ENCODE measurements at places on chromosomes 12 and 14.

DNA sequence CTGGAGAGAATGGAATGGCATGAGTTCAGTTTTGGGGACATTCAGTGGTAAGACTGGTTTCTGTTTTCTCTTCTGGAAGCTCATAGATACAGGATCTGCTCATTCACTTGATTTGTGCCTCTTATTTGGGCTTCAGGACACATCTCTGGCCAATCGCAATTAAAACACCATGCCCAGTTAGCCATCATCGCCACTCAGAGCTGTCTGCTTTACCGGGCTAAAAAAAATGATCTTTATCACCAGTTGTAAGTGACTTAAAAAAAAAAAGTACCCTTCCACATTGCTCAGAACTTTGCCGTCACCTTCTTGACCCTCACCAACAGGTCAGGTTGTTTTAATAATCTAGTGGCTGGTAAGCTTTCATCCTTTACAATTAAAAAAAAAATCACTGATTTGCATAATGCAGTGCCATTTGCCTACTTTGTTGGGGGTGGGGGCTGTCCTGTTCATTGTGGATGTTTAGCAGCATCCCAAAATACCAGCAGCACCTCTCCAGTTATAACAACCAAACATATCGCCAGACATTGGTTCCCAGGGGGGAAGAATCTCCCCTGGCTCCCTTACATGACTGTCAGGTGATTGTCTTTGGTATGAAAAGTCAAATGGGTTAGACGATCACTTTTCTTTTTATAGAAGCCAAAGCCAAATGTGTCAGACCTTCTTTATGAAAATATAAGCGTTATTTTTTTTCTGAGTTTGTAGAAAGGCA is 150.1 kb downstream of the PRKCH start:
- DNase-seq = no peak

GRCh38 chr14:66442953-66443571 is 43.1 kb upstream of the CCDC196 start:
- DNase-seq = no peak

DNA sequence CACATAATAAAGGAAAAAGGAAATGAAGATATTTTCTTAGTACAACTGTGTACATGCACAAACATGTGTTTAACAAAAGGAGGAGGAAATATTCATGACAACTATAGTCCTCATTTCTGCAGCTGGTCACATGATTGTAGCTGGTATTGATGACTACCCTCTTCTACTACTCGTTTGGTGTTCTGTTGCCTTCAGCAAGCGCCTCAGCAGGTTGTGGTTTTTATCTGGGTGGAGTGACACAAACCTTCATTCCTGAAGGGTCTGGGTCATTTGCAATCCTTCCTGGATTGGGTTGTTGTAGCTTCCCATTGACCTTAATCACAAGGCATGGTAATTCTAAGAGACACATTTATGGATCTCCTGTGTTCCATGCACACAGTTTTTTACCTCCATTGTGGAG is 1009.9 kb upstream of the USP15 start:
- DNase-seq = no peak

- no peak for DNase-seq
These were observed 3.4 kb downstream of the PNMA1 start for GRCh38 chr14:73710737-73711136.

DNA sequence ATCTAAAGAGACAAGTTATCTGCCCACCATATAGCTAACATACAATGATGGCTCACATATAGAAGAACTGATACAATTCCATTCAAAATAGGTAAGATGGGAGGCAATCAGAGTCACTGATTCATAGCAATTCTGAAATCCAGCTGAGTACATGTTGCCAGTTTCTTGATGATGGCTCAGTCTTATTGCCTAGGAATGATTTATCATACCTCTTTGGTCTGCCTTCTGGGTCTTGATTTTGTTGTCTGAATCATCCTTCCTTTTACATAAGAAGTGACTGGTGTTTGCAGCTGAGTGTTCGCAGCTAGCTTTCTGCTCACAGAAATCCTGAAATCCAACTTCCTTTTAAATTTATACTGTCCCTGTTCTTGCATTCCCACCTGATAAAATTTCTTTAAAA is 463.2 kb upstream of the MGAT4C start:
- DNase-seq = no peak
